ENCODE measurements at places on chromosomes 7 and 10.
A peak's percentile ranks its signal among the peaks of the same experiment; 100 is the strongest.

DNA sequence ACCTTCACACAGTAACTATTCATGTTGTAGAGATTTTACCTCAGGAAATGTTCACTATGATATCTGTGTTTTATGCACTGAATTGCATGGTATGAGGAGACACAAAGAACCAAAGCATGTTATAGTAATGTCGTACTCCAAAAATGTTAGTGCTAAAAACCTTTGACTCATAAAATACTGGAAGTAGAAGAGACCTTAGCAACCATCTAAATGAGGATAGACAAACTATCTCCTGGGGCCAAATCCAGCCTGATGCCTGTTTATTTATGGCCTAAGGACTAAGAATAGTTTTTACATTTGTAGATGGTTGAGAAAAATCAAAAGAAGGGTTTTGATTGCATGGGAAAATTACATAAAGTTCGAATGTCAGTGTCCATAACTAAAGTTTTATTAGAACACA lies 535.1 kb downstream of the INHBA start:
- no peak for DNase-seq

DNA sequence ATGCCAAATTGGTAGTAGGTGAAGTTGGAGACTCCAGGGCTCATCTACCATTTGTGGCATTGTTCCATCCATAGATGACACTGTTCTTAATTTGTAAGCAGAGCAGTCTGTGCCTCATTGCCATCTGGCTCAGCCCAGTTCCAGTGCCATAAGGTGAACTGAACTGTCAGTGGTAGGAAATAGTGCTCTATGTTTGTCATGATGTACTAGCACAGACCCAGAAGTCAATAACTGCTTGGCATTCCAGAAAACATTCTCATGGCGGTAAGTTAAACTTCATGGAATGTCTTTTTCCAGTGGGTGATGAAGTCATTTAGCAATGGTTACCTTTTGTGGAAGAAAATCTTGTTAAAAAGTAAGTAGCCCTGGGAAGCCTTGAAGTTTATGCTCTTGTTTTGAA lies 302.7 kb downstream of the SUGCT start:
- DNase-seq, result peak; percentile 89

DNA sequence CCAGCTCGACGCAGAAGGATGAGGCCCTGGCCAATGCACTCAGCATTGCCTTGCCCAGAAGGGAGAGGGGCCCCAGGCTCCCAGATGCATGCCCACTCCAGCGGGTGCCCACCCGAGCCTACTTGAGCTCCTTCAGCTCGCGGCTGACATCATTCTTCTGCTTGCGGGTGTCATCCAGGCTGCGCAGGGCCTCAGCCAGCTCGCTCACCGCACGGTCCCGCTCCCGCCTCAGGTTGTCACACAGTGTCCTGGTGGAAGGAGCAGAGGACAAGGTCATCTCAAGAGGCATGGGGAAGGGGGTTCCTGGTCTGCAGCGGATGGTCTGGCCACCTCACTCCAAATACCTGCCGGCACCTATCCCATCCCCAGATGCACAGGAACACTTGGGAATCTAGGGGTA lies 92.8 kb downstream of the DLG5 start:
- no peak for DNase-seq

DNA sequence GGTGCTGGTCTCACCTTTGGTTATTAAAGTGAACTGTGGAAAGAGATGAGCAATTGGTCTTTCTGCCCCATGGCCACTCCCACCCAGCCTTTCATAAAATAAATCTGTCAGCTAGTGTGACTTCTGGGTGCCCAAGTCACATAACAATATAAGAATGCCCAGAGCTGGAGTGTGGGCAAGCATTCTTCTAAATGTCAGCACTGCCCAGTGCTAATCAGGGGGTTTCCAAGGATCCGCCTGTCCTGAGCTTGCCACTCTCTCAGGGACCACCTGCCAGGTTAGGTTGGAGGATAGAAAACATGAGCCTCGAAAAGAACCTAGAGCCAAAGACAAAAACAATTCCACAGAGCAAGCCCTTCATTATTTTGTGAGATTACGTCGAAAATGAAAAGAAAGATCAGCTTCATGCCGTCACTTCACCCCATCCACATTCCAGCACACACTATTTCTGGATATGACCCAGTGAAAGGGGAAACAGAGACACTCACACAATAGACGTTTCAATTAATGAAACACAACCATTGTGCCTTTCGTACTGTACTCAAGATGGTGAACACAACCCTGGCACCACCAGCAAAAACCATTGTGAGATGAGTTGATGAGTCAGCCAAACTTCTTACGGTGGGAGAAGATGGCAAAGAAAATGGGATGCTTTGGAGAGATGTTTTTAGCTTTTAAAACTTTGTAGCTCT lies 30.8 kb downstream of the SCRN1 start:
- DNase-seq, result no peak

- no peak for DNase-seq
Observed at GRCh38 chr7:3416453-3416852, 115.4 kb downstream of the SDK1 start.

GRCh38 chr10:76188216-76188615 lies 756.8 kb downstream of the LRMDA start:
- DNase-seq, result no peak

DNA sequence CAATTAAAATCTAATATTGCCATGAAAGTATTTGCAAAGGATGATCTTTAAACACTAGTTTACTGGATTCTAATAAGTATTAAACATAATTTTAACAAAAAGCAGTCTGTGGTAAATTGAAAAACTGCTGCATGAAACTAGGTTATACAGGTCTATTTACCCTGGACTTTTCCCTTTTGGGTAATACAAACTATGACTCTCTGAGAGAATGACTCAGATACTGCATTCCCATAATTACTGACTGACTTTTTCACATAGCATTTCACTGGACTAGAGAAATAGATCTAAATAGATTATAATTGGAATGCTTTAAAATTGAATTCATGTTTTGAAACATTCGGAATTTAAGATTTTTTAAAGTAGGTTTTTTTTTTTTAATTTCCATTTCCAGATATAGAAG lies 395.7 kb downstream of the THSD7A start:
- no peak for DNase-seq

GRCh38 chr10:74600170-74600569 lies 226.2 kb upstream of the KAT6B start:
- DNase-seq, result no peak

GRCh38 chr10:106506526-106507283 lies 657.8 kb downstream of the SORCS1 start:
- no peak for DNase-seq

DNA sequence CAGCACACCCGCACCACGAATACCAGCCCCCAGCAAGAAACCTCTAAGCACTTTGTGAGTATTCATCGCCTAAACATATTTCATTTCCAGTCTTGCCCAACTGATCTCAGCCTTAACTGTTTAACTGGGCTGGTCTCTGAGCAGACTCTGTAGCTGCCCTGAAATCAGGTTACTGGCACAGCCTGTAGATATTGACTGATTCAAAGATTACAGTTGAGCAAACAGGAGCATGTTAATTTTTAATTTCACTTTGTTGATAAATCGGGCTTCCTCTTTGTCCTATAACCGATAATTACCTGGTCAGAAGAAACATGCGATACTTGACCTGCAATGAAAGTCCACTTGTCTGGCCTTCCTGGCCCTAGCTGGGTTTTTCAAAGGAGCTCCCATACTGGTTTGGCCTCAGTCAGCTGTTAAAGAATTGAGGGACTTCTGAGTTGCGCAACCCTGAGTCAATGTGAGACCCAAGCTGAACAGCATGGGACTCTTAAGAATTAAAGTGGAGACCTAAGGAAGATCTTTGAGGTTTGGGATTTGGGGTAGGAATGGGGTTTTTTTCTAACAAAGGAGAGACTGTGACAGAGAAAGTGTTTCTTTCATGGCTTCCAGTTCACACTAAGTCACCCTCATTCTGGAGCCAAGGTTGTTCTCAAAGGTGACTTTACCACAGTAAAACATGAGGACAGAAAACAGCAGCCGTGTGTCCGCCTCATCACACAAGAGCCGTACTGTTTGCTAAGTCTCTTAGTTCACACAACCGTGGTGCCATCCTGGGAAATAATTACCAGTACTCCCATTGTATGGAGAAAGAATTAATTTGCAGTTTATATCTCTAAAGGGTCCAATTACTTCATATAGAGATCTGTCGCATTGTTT lies 75.9 kb downstream of the PPP1R3C start:
- DNase-seq, result no peak

DNA sequence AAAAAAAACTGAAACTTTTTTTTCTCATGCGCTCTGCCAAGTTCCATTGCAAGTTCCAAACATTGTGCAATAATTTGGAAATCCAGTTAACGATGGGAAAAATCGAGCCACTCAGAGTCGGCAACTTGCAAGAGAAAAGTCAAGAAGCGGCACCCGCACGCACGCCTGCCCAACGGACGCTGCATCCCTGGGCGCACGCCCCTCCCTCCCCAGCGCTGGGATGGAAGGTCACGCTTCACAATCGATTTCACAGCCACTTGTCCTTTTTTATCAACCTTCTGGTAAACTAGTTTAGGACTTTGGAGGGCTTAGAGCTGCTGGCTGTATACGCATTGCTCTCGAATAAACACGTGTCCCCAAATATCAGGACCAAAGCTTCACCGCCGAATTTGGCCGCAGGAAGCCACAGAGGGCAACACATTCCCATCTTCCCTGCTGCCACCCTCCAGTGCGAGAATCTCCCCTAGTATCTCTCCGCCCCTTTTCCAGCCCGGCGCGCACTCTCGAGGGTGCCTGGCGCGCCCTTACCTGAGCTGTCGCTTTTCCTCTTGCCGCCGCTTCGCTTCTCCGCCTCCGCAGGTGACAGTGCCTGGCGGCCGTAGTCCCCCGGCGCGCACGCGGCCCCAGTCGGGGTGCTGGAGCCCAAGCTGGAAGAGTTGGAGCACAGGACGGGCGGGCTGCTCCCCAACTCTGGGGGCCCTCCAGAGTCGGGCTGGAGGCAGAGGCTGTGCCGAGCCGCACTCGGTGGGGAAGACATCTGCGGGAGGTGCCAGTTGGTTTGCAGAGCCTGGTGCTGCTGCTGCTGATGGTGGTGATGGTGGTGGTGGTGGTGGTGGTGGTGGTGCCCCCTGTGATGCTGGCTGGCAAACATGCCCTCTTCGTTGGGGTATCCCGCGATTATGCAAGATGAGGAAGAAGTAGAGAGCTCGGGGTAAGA lies 857 bp downstream of the MEOX2 start:
- peak; percentile 82 for DNase-seq

DNA sequence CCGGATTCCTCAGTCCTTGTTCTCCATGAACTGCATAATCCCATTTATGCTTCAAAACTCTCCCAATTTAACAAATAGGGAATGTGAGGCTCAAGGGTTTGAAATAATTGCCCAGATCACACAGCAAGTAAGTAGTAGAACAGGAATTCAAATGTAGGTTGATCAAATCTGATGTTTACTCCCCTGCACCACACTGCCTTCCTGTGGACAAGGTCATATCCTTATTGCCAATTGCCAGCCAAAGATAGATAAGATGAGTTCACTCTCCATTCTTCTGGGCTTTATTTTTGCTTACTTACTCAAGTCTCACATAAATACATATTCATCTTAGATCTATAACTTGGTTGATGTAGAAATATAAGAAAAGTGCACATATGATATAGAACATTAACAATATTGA lies 435.2 kb upstream of the ETV1 start:
- DNase-seq, result no peak
